Cardiac atrium fibroblast (primary cell): ENCODE measurements at places on chromosomes 3 and 15. TPM values are rescaled to one million over a fixed set of nuclear protein-coding genes. Genes with fewer than 3 reads are reported as not detected.

TRIP4 gene
- 6.5 and 16.1 TPM in 2 replicates for total RNA-seq

GPR149 gene
- not detected in 2 replicates for total RNA-seq

CKMT1B gene
- not detected in 2 replicates for total RNA-seq

CSPG4 gene
- total RNA-seq, result 16.2 TPM in 2 replicates

RASGRF1 gene
- not detected in 2 replicates for total RNA-seq

PP2D1 gene
- total RNA-seq, result not detected in 2 replicates

ROBO1 gene
- 21.8 and 40.3 TPM in 2 replicates for total RNA-seq

PPP1R14D gene
- total RNA-seq, result not detected in 2 replicates

A4GNT gene
- total RNA-seq, result not detected in 2 replicates

ACAD9 gene
- 30.5 and 42.1 TPM in 2 replicates for total RNA-seq

ATP8B4 gene
- total RNA-seq, result 0.18 and 0.49 TPM in 2 replicates

SAMD7 gene
- not detected in 2 replicates for total RNA-seq

RTP2 gene
- not detected in 2 replicates for total RNA-seq

PLXNB1 gene
- total RNA-seq, result 9.2 and 20.9 TPM in 2 replicates

CEP19 gene
- 1.6 and 3.2 TPM in 2 replicates for total RNA-seq

TRIM71 gene
- total RNA-seq, result not detected in 2 replicates

LTF gene
- under 0.01 and 23.3 TPM in 2 replicates for total RNA-seq

FGF12 gene
- 2.6 TPM in 1 of 2 replicates, not detected in the other for total RNA-seq

WDR49 gene
- total RNA-seq, result not detected in 2 replicates

KLF13 gene
- 26.0 and 30.0 TPM in 2 replicates for total RNA-seq

SCN10A gene
- total RNA-seq, result under 0.01 TPM in 1 of 2 replicates, not detected in the other

CELSR3 gene
- 1.9 and 2.5 TPM in 2 replicates for total RNA-seq

SLC26A6 gene
- 40.6 and 42.9 TPM in 2 replicates for total RNA-seq

PLA2G4E gene
- not detected in 2 replicates for total RNA-seq

DNAJA4 gene
- 2.0 and 2.9 TPM in 2 replicates for total RNA-seq

ROPN1 gene
- total RNA-seq, result not detected in 2 replicates

DPPA4 gene
- not detected in 2 replicates for total RNA-seq

TRPC1 gene
- total RNA-seq, result 5.4 and 7.3 TPM in 2 replicates

CFAP100 gene
- total RNA-seq, result not detected in 2 replicates

LRRC58 gene
- total RNA-seq, result 22.7 and 26.4 TPM in 2 replicates

CLDN18 gene
- total RNA-seq, result not detected in 2 replicates

DLEC1 gene
- under 0.01 and 0.49 TPM in 2 replicates for total RNA-seq

MKRN2OS gene
- not detected in 2 replicates for total RNA-seq

KBTBD12 gene
- total RNA-seq, result not detected in 2 replicates

DISP2 gene
- total RNA-seq, result 0.16 and 0.36 TPM in 2 replicates

GLDN gene
- 0.36 TPM in 1 of 2 replicates, not detected in the other for total RNA-seq

CYP11A1 gene
- 0.36 and 1.9 TPM in 2 replicates for total RNA-seq

NOX5 gene
- total RNA-seq, result 0.18 TPM in 1 of 2 replicates, not detected in the other

SLC9A9 gene
- 3.9 and 8.3 TPM in 2 replicates for total RNA-seq

TF gene
- total RNA-seq, result under 0.01 TPM in 2 replicates

KNG1 gene
- total RNA-seq, result not detected in 2 replicates

AADACL2 gene
- not detected in 2 replicates for total RNA-seq

SLC12A8 gene
- 3.4 and 4.0 TPM in 2 replicates for total RNA-seq

HTR3E gene
- not detected in 2 replicates for total RNA-seq

TMCO5A gene
- total RNA-seq, result not detected in 2 replicates

ITPKA gene
- 0.49 TPM in 1 of 2 replicates, not detected in the other for total RNA-seq

CEP70 gene
- 3.6 and 7.3 TPM in 2 replicates for total RNA-seq

KBTBD13 gene
- not detected in 2 replicates for total RNA-seq

SI gene
- total RNA-seq, result not detected in 2 replicates
